CD4-positive, alpha-beta T cell treated with Interleukin-4 for 1 hour (primary cell): ENCODE measurements at places on chromosomes 13 and 19.

DNA sequence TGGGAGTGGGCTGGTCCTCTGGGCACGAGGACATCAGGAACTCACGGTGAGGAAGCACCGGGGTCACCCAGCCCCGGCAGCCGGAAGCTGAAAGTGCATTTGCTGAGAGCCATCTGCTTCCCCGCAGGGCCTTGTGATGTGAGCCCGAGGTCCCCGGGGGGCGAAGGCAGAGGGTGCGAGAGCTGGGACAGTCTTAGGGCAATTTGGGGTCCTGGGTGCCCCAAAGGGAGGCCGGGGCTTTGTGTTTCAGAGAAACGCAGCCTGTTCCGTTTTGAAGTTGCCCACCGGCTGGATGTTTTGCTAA lies 4.8 kb downstream of the F2RL3 start:
- DNase-seq = no peak

- no peak for DNase-seq
Observed at GRCh38 chr19:50780753-50781435, 9.3 kb upstream of the ACP4 start.

DNA sequence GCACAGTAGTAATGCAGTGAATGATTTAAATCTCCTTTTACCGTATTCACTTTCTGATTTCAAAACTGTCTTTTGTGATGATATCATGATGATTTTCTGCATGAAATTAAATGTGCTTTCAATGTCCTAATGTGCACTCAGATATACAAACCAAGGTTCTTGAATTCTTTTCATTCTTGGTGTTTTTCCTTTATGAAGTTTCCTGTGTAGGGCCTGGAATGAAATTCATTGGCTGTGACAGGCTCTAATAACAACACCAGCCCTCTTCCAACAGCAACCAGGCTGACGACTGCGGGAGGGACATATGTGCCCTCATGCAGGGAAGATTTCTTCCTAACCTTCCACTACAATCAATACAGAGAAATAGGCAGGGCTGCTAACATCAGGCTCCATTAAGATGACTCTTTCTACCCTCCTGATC lies 1052.0 kb downstream of the DIAPH3 start:
- DNase-seq = no peak

- no peak for DNase-seq
Observed at GRCh38 chr19:37654118-37654517, 1.1 kb downstream of the ZFP30 start.

DNA sequence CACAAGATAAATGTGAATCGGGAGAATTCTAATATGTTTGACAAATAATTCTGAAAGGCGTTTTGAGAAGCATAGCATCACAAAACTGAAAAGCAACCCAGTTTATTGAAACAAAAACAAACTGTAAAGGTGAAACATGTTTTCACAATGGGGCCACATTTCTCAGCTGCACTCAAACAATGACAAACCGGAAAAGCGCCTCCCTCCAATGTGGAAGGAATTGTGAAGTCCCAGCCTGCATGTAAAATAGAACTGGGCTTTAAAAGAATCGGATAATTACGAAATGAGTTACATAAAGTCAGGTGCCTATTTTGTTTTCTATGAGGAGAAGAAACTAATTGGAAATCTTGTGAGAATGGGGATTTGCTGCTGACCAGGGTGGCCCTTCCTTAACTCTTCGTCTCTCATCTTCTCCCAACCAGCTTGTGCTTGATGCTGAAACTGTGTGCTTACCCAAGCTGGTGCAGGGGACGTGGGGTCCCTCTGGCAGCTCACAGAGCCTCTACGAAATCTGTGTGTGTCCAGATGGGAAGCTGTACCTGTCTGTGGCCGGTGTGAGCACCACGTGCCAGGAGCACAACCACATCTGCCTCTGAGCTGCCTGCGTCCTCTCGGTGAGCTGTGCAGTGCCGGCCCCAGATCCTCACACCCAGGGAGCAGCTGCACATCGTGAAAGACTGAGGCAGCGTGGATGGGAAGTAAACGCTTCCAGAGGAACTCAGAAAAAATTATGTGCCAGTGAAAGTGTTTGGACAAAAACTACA lies 109.4 kb downstream of the SACS start:
- DNase-seq = no peak

GRCh38 chr19:29577649-29577963 lies 28.5 kb upstream of the POP4 start:
- DNase-seq = no peak

DNA sequence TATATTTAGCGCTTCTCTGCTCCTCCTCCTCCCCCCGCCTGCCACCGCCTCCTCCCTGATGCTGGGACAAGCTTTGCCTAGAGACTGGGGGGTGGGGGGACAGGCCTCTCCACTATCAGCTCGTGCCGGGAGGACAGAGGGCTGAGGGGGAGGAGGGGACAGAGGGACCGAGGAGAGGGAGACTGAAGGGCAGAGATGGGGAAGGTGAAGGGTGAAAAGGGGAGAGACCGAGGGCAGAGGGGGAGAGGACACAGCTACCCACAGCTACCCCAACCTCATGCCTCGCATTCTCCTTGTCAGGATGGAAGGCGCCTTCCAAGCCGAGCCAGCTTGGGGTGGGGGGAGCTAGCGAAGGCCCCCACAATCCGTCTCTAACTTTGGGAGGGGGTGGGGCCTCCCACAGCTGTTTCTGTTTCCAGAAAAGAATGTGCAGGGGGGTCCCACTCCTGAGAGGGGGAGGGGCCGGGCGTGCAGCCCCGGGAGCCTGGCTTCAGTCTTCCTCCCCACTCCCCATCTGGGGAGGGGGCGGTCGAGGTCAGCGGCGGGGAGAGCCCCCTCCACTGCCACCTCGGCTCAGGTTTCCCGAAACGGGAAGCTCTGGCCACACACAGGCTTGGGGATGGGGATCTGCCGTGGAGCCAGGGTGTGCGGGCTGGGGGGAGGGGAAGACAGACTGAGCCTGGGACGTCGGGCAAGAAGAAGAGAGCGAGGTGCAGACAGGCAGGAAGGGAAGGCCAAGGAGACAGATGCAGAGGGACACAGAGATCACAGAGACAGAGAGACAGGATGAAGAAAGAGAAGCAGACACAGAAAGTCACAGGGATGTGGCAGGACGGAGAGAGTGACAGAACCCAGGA lies 1.6 kb downstream of the DACT3 start:
- DNase-seq = no peak

- DNase-seq = no peak
Observed at GRCh38 chr13:112053744-112054615, 13.0 kb upstream of the SOX1 start.

DNA sequence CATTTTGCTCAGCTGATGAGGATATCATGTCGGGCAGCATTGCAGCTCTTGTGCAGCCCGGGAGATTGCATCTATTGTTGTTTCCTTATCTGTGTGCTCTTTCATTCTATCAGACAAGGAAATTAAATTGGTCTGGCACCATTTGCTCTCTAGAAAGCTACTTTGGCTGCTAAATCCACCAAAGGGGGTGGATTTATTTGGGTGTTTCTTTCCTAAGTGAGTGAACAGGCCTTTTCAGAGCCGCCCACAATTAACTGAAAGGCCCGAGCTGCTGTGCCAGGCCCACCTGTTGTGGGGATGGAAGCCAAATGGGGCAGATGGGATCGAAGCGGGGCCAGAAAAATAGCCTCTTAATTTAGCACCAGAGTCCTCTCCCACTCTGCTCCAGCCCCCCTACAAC lies 99.4 kb downstream of the DNAJC15 start:
- DNase-seq = no peak

GRCh38 chr13:57624565-57625435 lies 6.7 kb upstream of the PCDH17 start:
- DNase-seq = peak; percentile 18

DNA sequence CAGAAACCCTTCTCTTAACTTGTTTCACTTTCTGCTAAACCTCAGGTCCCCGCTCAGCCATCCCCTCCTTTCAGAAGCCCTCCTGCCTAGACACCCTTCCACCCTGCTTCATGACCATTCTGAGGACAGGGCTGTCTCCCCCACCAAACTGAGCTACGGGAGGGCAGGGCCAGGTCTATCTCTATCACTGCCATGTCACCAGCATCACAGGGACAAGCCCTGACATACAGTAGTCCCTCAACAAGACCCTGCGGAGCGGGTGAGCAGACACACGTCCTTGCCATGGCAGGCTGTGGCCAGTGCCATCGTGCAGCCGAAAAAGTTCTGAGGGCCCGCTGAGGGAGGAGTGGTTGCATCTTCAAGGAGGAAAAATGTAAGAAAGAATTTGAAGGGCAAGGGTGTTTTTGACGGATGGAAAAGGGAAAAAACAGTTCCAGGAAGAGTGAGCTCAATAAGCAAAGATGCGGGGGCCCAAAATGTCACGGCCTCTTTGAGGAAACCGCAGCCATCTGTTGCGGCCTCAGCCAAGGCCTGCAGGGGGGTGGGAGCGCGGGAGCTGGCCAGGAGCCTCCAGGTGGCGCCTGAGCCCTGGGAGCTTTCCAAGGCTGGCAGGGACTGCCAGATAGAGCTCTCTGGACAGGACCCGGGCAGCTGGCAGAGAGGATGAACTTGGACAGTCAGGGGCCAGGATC lies 8.1 kb downstream of the PTGIR start:
- peak; percentile 69 for DNase-seq

GRCh38 chr19:46654621-46655152 lies 6.3 kb downstream of the DACT3 start:
- DNase-seq = no peak

DNA sequence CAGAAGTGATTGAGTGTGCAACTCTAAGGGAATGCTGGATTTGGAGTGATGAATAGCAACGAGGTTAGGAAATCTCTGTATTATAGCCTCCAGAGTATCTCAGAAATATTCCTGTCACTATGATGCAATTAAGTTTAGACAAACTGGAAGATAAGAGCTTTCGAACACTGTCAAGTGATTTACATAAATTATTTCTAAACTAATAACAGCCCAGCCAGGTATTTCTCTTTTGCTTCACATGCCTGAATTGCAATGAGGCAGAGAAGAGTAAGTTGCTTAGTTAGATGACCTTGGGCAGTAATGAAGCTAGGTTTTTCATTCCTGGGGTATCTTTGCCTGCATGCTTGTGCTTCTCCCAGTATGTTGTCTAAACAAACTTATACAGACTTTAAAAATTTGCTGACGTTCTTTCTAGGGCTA lies 134.5 kb downstream of the LMO7 start:
- no peak for DNase-seq

DNA sequence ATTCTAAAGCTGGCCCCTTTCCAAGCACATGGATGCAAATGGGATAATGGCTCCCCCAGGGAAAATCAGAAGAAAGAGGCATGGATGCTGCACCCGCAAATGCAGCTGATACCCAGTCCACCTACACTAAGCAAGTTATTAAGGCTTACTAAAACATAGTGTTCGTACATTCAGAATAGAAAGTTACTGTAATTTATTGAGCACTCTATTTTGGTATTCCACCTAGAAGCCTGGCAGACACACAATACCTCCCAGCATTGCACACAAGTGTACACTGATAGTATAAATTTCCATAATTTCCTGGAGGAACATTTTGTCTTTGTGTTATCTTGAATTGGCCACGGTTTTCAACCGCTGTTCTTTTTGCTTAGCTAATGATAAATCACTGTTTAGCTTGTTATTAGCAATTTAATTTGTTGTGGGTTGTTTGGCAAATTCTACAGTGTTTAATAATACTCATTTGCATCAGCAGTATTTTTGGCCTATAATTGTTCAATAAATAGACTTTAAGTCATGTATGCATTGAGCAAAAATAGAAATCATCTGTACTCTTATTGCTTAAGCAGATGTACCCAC lies 94.5 kb upstream of the MRI1 start:
- no peak for DNase-seq

DNA sequence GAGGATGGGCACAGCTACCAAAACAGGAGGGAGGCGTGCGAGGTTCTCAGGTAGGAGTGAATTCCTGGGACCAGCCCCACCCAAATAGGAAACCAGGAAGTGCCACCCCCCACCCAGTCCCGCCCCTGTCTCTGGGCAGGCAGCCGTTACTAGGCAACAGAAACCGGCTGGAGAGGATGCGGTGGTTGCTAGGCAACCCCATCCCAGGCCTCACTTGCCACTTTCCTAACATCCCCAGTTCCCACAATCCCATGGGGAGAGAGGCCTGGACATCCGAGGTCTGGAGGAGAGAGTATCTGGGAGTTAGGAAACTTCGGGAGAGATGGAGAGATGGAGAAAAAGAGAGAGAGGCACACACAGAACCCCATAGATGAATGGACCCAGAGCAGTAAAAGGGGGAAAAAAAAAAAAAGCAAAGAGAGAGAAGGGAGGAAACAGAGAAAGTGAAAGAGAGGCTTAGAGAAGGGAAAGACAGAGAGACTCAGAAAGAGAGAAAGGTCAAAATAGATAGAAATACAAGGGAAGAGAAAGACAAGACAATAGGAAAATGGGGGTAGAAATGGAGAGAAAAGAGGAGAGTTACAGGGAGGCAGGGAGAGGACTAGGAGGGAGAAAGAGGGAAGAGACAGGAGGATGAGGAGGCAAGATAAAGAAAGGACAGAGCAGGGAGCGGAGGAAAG lies 3.8 kb downstream of the GRIK5 start:
- no peak for DNase-seq

DNA sequence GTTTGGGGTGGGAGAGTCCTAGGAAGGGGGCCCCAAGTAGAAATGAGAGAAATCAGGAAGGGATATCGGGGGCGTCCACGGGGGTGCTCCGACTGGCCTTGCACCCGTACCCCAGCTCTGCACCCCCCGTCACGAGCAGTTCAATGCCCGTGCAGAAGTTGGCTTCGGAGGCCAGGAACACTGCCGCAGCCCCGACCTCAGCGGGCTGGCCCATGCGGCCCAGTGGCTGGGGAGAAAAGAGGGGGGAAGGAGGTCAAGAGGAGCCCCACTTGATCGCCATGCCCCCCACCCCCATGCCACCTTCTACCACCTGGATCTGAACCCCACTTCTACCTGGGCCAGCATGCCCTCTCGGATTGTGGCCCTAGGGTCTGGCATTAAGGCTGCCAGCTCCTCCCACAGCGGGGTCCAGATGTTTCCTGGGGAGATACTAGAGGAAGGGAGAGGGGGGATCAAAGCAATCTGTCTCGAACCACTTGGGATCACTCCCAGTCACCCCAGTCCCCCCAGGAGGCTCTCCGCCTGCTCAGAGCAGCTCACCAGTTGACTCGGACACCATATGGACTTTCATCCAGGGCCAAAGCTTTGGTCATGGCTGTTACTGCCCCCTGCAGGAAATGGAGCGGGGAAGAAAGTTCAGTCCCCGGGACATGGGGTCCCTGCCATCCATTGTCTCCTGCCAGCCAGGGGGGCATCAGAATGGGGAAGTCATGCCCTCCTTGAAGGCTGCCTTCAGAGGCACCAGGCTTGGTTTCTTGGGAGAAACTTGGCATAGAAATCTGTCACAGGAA lies 2.5 kb upstream of the BCAT2 start:
- DNase-seq = no peak

GRCh38 chr19:8615024-8615423 lies 4.5 kb upstream of the ADAMTS10 start:
- DNase-seq = no peak

DNA sequence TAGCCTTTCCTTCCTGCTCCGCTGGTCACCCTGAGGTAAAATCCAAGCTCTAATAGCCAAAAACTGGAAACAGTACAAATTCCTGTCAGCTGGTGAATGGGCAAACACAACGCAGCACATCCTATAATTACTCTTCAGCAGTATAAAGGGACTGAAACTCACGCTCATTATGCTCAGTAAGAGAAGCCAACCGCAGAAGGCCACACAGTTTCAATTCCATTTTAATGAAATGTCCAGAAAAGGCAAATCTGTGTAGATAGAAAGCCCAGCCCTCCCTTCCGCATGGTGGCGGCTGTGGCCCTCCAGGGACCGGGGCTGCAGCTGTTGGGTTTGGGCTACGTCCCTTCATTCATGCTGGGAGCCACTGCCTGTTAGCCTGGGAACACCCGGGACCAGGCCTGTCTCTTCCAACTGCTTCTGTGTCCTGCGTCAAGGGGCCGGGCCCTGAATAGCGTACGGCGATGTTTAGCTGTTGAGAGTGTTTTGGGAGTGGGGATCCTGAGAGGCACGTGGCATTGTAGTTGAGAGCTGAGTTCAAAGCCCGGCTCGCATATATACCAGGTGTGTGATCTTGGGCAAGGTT lies 23.5 kb downstream of the NKPD1 start:
- DNase-seq = no peak
